Fibroblast of villous mesenchyme (primary cell): ENCODE measurements at places on chromosomes 16 and 17. TPM values are rescaled to one million over a fixed set of nuclear protein-coding genes. Genes with fewer than 3 reads are reported as not detected.
A peak's percentile ranks its signal among the peaks of the same experiment; 100 is the strongest.

DNA sequence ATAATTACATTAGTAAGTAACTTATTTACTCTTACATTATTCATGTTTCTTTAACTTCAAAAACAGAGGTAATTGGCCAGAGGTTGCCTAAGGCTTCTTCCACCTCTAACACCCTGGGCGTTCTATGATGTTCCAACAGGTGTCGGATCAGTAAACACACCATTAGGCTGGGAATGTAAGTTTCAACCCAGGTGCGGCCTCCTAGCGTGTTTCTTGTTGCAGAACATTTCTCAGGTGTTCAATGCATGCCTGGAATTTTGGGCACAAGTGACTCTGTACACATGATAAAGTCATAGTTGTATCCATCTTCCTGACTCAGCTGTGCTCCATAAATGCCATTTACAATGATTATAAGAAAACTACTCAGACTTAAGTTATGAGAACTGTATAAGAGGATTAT is 1.0 kb downstream of the KRTAP2-2 start:
- no peak for DNase-seq

- DNase-seq: no peak
Observed at GRCh38 chr17:6100891-6101500, 30.8 kb downstream of the WSCD1 start.

- peak; percentile 78 for DNase-seq
Observed at GRCh38 chr16:3065069-3065741, at the start of gene IL32. TSS of gene IL32 (plus strand) at chr16:3065640. CDS start at chr16:3065812, 172 bp downstream.

DNA sequence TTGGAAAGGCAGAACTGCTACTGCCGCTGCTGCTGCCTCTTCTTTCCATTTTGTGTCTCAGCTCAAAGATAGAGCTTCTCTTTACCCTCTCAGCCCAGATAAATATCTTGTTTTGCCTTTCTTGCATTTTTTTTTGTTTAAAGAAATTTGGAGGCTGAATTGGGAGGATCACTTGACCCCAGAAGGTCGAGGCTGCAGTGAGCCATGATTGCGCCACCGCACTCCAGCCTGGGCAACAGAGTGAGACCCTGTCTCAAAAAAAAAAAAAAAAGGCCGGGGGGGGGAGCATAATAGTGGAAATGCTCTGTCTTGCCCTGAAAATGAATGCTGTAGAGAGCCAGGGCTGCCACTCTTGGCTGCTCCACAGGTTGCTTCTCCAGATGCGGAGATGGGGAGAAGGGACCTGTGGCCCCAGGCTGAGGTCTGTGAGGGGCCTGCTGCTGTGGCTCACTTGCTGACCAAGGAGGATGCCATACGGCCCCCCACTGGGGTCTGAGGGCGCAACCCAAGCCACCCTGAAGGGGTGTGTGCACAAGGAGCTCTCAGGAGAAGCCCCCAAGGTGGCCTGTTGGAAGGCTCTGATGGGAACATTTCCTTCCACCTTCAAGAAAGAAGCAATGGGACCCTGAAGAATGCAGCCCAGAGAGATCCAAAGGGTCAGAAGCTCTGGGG is 21.5 kb upstream of the G6PC1 start:
- no peak for DNase-seq

DNA sequence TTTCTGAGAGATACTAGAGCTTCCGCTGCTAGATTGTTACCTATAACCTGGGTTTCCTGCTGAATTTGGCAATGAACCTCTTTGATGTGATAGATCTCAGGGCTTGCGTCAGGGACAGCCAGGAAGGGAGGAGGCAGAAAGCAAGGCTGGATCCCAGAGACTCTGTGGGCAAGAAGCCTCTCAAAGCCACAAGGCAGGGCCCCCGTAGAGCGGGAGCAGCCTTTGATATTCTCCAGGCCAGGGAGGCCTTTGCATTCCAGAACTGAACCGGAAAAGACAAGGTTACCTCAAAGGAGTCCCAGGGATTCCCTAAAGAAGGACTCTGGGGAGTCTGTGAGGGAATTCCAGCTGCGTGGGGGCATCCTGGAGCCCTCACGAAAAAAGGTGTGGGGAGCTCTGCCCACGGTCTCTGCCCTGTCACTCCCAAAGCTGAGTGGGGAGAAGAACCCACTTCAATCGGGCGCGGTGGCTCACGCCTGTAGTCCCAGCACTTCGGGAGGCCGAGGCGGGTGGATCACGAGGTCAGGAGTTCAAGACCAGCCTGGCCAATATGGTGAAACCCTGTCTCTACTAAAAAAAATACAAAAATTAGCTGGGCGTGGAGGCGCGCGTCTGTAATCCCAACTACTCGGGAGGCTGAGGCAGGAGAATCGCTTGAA is 14.3 kb upstream of the SCIMP start:
- no peak for DNase-seq

GRCh38 chr17:73747221-73748002 is 103.2 kb upstream of the SDK2 start:
- no peak for DNase-seq

DNA sequence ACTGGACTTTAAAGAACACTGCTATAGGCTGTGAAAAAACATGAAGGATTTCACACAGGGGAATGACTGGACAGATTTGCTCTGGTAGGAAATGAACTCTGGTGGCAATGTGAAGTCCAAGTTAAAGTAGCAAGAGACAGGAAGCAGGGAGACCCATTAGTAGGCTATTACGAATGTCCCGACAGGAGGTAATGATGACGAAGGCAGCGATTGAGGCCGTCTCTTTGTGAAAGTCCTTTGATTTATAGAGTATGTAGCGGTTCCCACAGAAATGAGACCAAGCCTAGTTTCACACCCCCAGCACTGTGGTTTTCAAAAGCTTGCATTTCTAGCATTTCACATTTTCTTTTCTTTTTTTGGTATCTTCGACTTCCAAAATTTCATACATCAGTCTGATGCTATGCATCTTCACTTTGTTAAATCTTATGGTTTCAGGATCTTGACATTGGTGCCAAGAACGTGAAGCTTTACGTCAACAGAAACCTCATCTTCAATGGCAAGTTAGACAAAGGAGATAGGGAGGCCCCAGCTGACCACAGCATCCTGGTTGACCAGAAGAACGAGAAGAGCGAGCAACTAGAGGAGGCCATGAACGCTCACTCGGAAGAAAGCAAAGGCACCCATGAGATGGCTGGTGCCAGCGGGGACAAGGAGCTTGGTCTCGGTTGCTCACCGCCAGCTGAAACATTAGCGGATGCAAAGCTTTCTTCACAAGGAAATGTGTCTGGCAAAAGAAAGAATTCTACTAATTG is 189.8 kb downstream of the KATNIP start:
- no peak for DNase-seq

GRCh38 chr17:37614823-37615222 is 5.6 kb upstream of the SYNRG start:
- no peak for DNase-seq

- DNase-seq: no peak
Observed at GRCh38 chr16:75097941-75098901, 18.4 kb downstream of the LDHD start.

- peak; percentile 66 for DNase-seq
Observed at GRCh38 chr16:11181899-11182279, 74.1 kb downstream of the SOCS1 start.

DNA sequence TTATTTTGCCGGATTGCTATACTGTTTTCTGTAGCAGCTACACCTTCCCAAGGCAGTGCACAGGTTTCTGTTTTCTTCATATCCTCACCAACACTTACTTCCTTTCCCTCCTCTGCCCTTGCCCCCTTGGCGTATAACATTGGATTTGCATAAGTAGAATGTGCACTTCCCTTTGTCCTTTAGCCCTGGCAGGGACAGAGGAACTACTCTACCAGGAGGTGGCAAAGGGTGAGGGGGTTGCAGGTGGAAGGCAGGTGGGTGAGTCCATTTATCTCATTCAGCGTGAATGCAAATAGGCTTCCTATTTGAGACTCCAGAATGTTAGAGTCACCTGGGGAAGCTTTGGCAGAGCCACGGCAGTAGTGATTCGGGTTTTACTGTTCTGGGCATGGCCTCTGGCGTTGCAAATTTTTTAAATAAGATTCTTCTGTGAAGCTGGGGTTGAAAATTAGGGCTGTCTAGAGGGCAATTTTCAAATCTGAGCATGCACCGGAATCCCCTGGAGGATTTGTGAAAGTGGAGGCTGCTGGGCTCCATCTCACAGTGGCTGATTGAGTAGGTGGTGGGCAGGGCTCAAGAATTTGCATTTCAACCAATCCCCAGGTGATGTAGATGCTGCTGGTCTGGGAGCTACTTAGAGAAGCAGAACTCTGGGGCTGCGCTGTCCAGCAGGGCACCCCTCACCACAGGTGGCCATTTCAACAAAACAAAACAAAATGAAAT is 84.7 kb downstream of the PLCG2 start:
- DNase-seq: no peak

GRCh38 chr17:57402681-57403180 is 146.4 kb downstream of the MSI2 start:
- DNase-seq: no peak

The PLK1 gene
- 12.6 and 24.6 TPM in 2 replicates for total RNA-seq

The CCL7 gene
- 0.43 TPM in 1 of 2 replicates, not detected in the other for total RNA-seq

The MYH13 gene
- not detected in 2 replicates for total RNA-seq

The HOXB6 gene
- 1.3 and 1.6 TPM in 2 replicates for total RNA-seq

The CEMP1 gene
- not detected in 2 replicates for total RNA-seq
